ENCODE measurements at places on chromosomes 7 and 10.

GRCh38 chr10:117684672-117685211 lies 142.2 kb downstream of the EMX2 start:
- DNase-seq, result no peak

GRCh38 chr7:129146237-129146979 lies 1.9 kb downstream of the TSPAN33 start:
- peak; percentile 82 for DNase-seq

DNA sequence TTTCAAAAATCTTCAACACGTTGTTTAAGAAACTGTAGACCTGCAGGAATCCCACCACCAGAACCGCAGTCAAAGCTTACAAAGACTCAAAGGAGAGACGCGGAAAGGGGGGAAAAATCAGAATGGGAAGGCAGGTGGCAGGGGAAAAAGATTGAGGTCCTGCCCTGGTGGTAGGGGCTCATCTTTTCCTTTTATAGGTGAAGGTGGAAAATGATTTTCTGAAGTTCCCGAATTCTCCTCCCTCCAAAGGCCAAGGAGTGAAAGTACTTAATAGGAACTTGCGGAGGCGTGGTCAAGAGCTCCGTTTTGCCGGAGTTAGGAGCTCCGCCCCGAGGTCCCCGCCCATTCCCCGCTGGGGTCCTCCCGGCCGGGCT lies 724 bp downstream of the BBIP1 start:
- no peak for DNase-seq

GRCh38 chr7:143953421-143953820 lies 1.2 kb upstream of the OR2F1 start:
- DNase-seq, result no peak

GRCh38 chr10:84269162-84269561 lies 24.3 kb downstream of the RGR start:
- DNase-seq, result no peak
